Mucosa of gallbladder (tissue), 1 donor: ENCODE measurements at places on chromosomes 12 and 14. TPM values are rescaled to one million over a fixed set of nuclear protein-coding genes. Genes with fewer than 3 reads are reported as not detected.

- DNase-seq = peak; percentile 47
Measured at GRCh38 chr14:93008381-93008780, 85.4 kb downstream of the CHGA start.

DNA sequence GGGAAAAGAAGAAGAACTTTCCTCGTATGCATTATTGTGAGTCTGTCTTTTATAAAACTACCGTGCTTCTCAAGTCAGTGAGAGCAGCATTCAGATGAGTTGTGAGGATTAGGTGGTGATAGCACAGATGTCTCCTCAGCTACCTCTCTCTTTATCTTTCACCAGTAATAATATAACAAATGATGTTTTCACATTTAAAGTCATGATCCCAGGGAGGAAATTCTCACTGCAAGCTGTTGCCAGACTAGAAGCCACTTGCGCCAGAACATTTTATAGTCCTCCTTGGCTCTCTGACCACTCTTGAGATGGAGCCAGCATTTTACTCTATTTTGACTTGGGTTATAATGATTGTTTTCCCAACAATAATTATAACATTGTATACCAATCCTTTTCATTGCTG lies 443.1 kb downstream of the AEBP2 start:
- DNase-seq = no peak

The RERG gene
- total RNA-seq = 5.9 TPM

- DNase-seq = no peak
Measured at GRCh38 chr12:95762123-95762785, 28.3 kb downstream of the NTN4 start.

DNA sequence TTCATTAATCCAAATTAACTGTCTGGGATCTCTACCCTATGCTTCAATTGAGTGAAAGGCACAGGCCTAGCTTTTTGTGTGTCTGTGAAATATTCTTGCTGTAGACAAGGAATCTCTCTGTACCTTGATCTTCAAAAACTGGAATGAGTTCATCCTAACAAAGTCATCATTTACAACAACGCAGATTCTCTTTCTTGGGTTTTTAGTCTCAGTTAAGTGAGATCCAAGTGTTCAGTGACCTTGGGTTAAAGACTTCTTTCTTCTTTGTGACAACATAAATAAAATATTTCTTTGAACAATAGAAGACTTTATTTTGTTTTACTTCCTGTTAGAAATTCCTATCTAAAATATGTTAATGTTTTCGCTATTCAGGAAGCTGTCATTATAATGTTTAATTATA lies 192.2 kb upstream of the LMNTD1 start:
- no peak for DNase-seq

DNA sequence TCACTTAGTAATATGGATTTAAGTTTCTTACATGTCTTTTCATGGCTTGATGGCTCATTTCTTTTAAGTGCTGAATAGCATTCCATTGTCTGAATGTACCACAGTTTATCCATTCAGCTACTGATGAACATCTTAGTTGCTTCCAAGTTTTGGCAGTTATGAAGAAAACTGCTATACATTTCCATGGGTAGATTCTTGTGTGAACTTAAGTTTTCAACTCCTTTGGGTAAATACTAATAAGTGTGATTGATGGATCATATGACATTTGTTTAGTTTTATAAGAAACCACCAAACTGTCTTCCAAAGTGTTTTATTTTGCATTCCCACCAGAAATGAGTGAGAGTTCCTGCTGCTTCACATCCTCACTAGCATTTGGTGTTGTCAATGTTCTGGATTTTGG lies 119.2 kb downstream of the NAV3 start:
- DNase-seq = no peak

- peak; percentile 72 for DNase-seq
Measured at GRCh38 chr14:20631880-20632389, 9.6 kb downstream of the OR6S1 start.

GRCh38 chr14:69424149-69424923 lies 25.8 kb downstream of the SLC39A9 start:
- DNase-seq = no peak

- no peak for DNase-seq
Measured at GRCh38 chr14:71890541-71890940, 41.7 kb upstream of the RGS6 start.
